SJCRH30 (cell line): ENCODE measurements at places on chromosomes 6 and 20.
A peak's percentile ranks its signal among the peaks of the same experiment; 100 is the strongest.

DNA sequence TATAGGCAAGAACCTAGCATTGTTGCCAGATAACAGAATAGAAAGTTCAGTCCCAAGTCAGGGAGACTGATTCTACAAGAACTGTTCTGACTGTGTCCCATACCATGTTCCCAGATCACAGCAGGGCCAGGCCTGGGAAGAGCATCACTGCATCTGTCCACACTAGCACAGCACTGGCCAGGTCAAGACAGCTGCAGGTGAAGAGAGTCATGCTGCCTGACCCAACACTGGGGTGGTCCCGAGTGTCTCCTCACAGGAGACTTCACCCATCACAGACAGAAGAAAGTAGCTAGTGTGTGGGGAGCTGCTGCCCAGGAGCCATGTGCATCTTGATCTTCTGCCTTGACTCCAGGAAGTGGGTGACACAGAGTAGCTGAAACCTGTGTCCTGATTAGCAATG is 1.3 kb upstream of the CST9L start:
- no peak for DNase-seq

- no peak for DNase-seq
Observed at GRCh38 chr6:37689381-37689780, 8.3 kb downstream of the MDGA1 start.

DNA sequence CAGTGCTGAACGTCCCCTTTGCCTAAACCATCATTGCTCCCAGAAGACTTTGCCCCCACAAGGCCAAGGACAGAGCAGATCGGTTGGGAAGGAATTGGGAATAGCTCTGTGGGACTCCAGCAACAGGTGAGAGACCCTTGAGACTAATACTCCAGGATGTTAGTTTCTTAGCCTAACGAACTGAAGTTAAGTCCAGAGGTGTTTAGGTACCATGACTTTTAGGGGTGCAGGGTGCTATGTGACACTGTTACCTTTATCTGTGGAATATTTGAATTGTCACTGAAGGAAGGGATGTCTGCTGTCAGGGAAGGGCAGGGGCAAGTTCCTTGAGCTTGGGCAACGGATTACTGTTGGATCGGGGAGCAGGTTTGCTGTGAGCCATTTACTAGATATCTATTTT is 1.9 kb downstream of the BLCAP start:
- no peak for DNase-seq

GRCh38 chr6:13803581-13803980 is 10.8 kb downstream of the MCUR1 start:
- no peak for DNase-seq

- no peak for DNase-seq
Observed at GRCh38 chr6:73722318-73723060, 26.5 kb downstream of the CD109 start.

- DNase-seq = no peak
Observed at GRCh38 chr6:3770023-3770720, 18.7 kb upstream of the PXDC1 start.

DNA sequence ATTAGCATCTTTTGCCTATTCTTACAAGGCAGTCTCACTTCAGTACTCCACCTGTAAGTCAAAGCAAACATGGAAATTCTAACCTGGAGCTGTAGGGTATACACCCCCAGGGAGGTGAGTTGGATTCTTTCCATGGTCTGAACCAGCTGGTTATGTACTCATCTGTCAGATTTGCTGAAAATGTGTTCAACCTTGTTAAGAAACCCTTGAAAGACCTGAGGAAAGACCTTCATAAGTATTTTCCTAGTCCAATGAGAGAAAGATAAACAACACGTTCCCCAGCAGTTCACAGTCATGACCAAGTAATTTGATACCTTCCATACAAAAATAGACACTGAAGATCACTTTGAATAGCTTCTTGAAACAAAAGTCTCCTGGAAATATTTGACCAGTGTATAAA is 42.5 kb downstream of the ID4 start:
- DNase-seq = no peak

DNA sequence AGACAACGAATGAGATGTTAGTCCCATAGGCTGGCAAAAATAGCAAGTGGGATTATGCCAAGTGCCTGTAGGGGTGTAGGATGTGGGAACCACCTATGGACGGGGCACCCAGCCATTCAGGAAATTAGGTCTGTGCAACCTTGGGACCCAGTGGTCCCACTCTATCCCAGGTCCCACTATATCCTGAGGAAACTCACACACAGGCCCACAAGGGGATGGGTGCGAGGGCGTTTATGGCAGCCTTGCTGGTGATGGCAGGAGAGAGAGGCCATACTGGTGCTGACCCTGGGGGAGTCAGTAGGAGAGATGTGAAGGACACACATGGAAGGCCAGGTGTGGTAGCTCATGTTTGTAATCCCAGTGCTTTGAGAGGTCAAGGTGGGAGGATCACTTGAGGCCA is 163.6 kb downstream of the EYA2 start:
- DNase-seq = no peak

DNA sequence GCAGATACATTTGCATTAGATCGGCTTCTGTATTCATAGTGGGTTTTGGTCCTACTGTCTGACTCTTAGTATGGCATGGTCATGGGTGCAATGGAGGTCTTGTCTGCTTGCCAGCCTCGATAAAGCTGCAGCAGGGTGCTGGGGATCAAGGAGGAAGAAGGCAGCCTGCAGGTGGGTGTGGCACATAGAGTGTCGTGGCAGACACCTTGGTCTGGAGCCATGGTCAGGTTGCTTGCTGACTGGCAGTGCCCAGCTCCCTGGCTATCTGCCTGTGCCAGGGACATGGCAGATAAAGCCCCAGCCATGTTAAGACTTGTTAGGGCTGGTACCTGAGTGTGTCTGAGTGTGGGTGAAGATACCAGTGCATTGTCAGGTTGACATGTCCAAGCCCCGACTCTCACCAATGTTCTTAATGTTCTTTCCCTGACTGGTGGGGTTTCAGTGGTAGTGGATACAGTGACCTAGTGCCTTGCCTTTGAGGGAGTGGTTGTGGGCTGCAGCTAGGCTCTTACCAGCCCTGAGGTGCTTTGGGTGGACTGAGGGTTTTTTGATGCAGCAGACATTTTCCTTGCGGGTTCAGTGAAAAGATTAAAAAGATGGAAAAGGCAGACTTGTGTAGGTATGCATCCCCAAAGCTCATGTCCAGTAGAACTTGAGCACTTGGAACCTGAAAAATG is 1.8 kb downstream of the FAM83D start:
- DNase-seq = no peak

GRCh38 chr20:52748990-52749389 is 223.2 kb upstream of the TSHZ2 start:
- DNase-seq = no peak

DNA sequence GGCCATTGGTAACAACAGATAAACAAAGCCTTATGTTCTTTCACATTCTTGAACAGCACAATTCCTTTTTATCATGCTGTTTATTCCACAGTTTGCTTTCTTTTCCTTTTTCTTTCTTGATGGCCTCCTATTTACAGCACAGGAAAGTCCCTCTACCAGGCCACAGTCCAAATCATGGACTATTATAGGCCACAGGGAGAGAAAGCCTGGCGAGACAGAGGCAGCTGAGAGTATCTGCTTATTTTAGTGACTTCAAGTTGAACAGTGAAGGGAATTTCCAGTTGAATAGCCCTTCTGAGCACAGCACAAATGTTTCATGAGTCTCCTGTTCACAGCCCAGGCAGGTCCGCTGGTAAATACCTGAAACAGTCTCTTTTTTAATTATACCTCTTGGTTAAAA is 263.7 kb upstream of the ARID1B start:
- no peak for DNase-seq

DNA sequence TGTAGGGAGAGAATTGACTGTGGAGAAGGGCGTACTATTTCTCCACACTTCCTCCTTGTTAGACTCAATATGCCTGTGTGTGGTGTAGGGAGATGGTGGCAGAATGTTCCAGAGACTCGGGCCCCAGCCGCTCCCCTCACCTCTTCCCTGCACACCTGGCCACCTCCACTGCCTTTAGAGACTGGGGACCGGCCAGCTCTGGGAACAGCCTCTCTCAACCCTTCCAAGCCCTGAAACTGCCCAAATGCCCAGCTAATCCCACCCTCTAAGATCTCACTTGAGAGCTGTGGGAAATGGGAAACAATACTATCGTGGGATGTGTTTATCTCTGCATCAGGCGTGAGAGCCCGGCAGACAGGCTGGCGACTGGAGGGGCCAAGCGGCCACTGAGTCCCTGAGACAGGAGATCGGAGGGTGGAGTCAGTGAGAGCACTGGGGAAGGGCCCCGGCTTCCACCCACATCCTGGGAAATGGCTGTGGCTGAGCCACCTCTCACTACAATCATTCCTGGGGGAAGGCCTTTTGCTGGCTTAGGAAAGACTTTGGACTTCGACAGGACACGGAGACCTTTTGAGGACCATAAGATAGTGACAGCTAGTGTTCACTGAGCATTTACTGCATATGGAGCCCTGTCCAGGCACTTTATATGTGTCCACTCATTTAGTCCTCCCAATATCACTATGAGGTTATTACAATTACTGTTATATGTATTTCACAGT is 31.0 kb upstream of the MRPS18A start:
- DNase-seq = no peak

- no peak for DNase-seq
Observed at GRCh38 chr6:14396392-14396791, 278.8 kb downstream of the CD83 start.

DNA sequence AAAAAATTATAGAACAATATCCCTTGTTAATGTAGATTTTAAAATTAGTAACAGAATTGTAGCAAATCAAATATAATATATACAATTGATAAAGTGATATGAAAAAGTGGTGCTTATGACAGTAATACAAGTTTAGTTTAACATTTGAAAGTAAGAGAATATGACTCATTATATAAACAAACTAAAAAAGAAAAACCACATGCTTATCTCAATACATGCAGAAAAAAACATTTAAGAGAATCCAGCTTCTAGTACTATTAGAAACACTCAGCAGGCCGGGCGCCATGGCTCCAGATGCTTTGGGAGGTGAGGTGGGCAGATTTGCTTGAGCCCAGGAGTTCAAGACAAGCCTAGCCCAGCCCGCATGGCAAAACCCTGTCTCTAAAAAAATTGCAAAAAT is 60.7 kb upstream of the LAMA2 start:
- DNase-seq = no peak

DNA sequence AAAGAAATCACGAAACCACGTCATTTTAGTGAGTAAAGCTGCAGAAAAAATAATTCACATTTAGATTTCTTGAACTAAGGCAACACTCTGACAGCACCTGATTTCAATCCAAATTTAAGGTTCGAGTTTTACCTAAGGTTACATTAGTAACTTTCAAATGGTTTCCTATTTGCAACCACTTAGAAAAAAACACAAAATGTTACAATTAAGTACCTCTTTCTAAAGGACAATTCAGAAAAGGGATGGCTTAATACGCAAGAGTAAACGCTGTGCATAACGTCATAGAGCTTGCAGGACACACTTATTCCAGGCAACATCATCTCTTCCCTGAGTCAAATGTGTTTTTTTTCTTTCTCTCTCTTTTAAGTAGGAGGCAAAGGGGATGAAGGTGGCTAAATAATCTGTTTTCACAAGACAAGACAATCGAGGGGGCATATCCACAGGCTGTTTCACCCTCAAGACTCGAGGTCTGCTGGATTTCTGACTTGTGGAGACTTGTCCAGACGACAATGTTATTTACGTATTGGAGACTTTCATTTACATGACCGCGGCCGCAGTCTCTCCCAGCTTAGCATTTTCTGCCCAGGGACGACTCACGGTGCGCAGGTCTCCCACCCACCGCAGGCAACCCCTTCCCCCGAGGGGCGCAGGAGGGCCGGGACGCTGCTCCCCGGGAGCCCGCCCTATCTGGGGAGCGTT is 86.0 kb downstream of the SESN1 start:
- peak; percentile 62 for DNase-seq

GRCh38 chr6:41505122-41506049 is 40.8 kb upstream of the FOXP4 start:
- peak; percentile 62 for DNase-seq

GRCh38 chr6:168577496-168577895 is 136.5 kb downstream of the SMOC2 start:
- no peak for DNase-seq

DNA sequence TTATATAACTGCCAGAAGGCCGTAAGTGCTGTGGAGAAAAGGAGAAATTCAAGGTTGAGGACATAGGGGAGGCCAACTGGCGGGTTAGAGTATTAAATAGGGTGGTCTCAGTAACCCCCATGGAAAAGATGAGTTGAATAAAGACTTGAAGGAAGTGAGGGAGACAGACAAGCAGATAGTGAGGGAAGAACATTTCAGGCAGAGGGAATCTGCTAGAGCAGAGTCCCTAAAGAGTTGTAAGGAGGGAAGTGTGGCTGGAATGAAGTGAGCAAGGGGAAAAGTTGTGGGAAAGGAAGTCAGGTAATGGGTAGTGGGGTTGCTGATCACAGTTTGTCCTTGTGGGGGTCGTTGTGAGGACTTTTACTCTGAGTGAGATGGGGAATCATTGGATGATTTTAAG is 1.4 kb downstream of the KIFC1 start:
- DNase-seq = no peak

GRCh38 chr6:17367868-17368267 is 25.5 kb upstream of the CAP2 start:
- no peak for DNase-seq

GRCh38 chr6:135826236-135826804 is 25.2 kb upstream of the PDE7B start:
- DNase-seq = no peak

DNA sequence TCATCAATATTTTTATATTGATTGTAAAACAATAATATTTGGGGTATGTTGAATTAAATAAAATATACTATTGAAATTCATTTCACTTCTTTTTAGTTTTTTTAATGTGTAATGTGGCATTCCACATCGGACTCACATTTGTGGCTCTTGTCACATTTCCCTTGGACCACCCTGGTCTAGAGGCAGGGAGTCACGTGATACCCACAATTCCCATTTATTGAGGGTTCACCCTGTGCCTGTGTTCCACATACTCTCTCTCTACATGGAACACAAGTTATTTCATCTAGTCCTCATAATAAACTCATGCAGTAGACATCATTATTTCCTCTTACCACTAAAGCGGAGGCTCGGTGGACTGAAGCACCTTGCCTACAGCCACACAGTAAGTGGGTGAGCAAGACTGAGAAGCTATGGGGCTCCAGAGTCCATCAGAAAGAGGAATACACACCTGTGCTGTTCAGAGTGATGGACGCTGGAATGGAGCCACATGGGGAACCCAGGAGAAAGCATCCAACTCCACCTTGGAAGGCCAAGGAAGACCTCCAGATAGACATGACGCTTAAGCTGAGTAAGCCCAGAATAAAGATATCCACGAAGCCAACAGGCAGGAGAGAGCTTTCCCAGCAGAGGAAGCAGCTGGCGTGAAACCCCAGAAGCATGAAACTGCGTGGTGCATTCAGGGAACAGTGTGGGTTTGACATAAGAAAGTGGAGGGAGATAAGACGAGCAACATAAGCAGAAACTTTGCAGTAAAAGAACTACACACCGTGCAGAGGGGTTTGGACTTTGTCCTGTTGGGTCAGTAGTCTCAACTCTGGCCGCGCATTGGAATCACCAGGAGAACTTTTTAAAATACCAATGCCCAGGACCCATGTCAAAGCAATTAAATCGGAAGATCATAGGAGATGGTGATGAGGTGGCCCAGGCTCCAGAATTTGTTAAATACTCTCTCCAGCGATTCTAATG is 49.5 kb downstream of the UNC5CL start:
- DNase-seq = no peak
